ENCODE measurements at places on chromosomes 3 and 15. TPM values are rescaled to one million over a fixed set of nuclear protein-coding genes. Genes with fewer than 3 reads are reported as not detected.

The CTXN2 gene
- not detected for total RNA-seq

The LRTM1 gene
- not detected for total RNA-seq

GRCh38 chr15:63077952-63078351, 35.4 kb downstream of the TPM1 start:
- no peak overlapping the region for H3K4me3 ChIP-seq
- no peaks in the 10 kb centered on the region for H3K27me3 ChIP-seq
- H3K36me3 ChIP-seq, result peaks cover 15% of the 10 kb centered on the region
- DNase-seq, result no peak

GRCh38 chr15:74242441-74243185, 6.5 kb downstream of the CCDC33 start:
- peaks cover 57% of the 10 kb centered on the region for H3K4me1 ChIP-seq
- peaks cover 4% of the 10 kb centered on the region for H3K36me3 ChIP-seq
- peak overlapping the region; percentile 48 for H3K27ac ChIP-seq
- DNase-seq, result peak; percentile 74

DNA sequence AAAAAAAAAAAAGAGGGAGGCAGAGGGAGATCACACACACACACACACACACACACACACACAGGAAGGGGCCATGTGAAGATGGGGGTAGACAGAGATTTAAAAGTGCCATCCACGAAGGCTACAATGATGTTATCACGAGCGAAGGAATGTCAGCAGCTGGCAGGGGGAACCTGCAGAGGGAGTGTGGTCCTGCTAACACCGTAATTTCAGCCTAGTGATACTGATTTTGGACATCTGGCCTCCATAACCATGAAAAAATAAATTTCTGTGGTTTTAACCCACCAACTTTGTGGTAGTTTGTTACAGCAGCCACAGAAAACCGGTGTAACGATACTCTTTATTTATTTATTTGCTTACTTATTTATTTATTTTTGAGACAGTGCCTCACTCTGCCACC, 76.0 kb downstream of the TMCO5A start:
- no peak for DNase-seq
- no peaks in the 10 kb centered on the region for H3K36me3 ChIP-seq
- H3K27me3 ChIP-seq, result no peaks in the 10 kb centered on the region
- H3K27ac ChIP-seq, result no peak overlapping the region
- H3K4me1 ChIP-seq, result no peaks in the 10 kb centered on the region

DNA sequence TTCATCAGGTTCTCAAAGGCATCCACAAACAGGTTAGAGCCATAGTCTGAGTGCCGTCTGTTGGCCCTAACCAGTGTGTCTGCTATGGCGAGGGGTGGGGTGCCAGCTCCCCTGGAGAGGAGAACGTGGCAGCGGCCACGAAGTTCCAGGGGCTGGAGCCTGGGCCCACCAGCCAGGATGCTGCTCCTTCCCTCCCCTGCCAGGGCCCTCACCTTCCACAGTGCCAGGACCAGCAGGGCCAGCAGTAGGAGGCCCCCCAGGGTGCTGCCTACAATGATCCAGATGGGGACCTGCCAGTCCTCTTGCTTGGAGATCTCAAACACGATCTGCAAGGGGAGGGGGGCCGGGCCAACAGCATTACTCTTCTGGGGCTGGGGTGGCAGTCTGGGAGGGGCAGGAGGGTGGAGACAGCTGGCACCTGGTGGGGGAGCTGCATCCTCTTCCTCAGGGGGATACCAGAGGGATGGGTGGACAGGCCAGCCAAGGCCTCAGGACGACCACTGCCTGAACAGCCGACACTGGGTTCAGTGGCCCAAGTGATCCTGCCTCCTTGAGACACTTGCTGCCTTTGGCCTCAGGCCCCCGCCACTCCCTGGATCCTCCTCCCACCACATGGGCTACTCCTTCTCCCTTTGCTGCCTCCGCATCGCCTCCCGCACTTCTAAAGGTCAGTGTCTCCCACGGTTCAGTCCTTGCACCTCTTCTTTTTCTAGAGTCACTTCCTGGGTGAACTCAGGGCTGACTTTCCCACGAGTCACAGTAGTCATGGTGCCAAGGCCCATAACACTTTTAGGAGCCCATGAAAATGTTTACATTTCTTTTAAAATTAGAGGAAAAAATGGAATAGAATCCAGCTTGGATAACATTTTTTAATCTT, 26.3 kb downstream of the FEM1B start:
- peaks cover 13% of the 10 kb centered on the region for H3K4me1 ChIP-seq
- H3K27me3 ChIP-seq, result peaks cover 28% of the 10 kb centered on the region
- no peak for DNase-seq
- H3K27ac ChIP-seq, result no peak overlapping the region
- no peak overlapping the region for H3K4me3 ChIP-seq

DNA sequence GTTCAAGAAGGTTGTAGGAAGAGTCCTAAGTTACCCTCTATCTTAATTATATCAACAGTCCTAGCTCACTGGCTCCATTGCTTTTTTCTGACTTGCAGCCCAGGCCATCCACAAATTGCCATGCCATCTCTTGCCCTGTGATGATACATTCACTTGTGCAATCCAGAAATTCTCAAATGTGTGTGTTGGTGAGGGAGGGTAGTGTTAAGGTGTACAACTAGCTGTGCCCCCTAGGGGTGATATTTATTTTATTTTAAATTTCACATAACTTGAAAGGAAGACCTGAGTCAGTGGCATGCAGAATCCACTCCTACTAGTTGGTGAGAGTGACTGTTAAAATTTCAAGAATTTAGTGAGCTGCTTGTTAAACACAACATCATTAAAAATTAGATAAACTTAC, 156.1 kb upstream of the ANKRD28 start:
- no peaks in the 10 kb centered on the region for H3K4me1 ChIP-seq
- no peak for DNase-seq
- no peaks in the 10 kb centered on the region for H3K27me3 ChIP-seq
- H3K4me3 ChIP-seq, result no peak overlapping the region
- no peak overlapping the region for H3K27ac ChIP-seq
- H3K36me3 ChIP-seq, result no peaks in the 10 kb centered on the region

DNA sequence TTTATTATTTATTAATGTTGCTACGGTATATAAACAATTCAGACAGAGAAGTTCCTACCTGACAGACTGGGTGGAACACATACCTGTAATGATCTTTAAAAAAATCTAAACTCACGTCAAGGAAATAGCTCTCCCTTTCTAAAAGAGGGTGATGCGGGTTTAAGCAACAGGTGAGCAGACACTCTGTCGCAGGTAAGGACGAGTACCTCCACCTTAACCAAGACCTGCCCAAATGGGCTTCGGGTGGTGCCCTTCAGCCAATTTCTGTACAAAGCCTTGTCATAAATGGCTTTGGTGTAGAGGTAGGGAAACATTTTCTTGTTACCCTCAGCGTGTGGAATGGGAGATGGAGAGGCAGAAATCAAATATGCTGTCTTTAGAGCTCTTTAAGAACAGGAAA, 67.0 kb downstream of the CHSY1 start:
- H3K36me3 ChIP-seq, result no peaks in the 10 kb centered on the region
- no peak overlapping the region for H3K27ac ChIP-seq
- H3K27me3 ChIP-seq, result no peaks in the 10 kb centered on the region
- H3K4me1 ChIP-seq, result no peaks in the 10 kb centered on the region

GRCh38 chr3:174229916-174230315, 629.2 kb upstream of the NAALADL2 start:
- H3K4me1 ChIP-seq, result no peaks in the 10 kb centered on the region
- no peak for DNase-seq
- H3K36me3 ChIP-seq, result no peaks in the 10 kb centered on the region
- H3K4me3 ChIP-seq, result no peak overlapping the region
- no peaks in the 10 kb centered on the region for H3K27me3 ChIP-seq

Data from Calu3 (cell line).